CD4-positive, alpha-beta T cell treated with Interleukin-15 for 4 hours (primary cell): ENCODE measurements at places on chromosomes 11 and 22.

DNA sequence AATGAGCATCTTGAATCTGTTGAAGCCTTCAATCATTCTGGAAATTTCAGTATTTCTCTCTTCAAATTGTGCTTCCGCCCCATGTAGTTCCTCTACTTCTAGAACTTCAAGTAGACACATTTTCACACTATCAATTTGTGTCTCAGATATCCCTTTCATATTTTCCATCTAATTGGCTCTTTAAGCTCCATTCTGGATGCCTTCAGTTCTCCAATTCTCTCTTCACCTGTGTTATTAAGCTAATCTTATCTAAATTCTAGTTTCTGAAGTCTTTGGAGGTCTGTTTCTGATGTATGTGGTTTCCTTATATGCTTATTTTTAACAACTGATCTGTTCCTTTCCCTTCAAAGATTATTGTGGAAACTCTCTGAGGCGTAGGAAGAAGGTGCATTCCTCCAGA is 36.3 kb downstream of the CSTF3 start:
- no peak for DNase-seq

DNA sequence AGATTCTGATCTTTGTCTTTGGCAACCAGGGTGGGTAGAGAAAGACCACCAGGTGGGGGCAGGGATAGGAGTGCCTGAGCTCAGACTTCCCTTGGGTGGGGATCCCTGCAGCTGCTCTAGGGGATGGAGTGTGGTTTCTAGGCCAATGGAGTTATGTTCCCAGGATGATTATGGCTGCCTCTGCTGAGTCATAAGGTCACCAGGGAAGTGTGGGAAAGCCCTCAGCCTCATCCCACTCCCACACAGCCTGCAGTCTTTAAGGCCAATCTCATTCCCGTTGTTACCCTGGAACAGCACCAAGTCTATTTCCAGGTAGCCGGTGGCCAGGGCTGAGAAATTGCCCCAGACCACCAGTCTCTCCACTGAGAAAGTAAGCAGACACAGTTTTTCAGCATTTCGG is 2269.3 kb upstream of the RAG2 start:
- no peak for DNase-seq

GRCh38 chr11:27700351-27701301 is at the start of gene BDNF:
Gene BDNF (minus strand): TSS chr11:27700455. CDS start chr11:27658564, 41,891 bp downstream.
- DNase-seq: no peak

DNA sequence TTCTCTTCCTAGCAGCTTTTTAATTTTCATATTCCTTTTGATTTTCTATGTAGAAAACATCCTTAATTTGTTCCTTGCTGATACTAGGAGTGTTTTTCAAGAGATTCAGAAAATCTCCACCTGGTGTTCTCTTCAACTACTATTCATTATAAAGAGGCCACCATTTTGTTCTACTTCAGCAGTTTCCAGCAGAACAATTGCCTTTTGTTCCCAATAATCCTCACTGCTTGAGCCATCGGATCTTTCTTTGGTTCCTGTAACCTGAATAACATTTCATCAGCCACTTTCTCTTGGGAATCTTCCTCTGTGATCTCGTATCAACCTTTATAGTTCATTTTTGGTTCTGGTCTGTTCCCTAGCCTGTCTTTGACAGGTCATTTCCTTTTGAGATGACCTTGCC is 1.8 kb upstream of the OR10A5 start:
- DNase-seq: no peak

- DNase-seq: no peak
Observed at GRCh38 chr11:17747131-17747955, 12.8 kb downstream of the KCNC1 start.

DNA sequence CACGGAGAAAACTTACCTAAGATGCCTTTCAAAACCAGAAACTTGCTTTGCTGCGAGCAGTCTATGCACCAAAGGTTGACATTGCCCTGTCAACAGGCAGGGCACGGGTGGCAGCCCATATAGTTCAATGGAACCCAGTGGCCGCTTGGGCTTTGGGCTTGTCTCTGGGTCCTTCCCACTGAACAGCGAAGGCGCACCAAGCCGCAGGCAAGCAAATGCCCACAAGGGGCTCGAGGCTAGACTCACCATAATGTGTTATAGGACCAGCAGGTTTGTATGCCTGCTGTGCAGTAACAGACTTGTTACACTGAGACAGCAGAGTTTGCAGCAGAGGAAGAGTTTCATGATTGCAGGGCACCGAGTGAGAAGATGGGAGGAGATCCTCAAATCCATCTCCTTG is 20.3 kb downstream of the CLDN5 start:
- no peak for DNase-seq

DNA sequence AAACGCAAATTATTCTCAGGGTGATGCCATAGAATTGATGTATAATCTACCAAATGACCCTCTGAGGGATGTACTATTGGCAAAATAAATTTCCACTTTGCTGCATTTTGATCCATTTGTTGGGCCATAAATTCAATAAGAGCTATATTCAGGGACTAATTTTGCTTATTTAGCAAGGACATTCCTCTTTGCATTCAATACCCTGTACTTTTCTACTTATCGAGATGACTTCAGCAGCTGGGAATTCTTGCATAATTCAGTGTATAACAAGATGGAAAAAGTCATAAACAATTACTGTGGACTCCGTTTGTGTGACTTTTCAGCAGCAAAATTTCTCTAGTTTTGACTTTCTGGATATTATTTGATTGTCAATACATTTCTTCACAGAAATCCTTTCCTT is 744.7 kb upstream of the CCDC179 start:
- no peak for DNase-seq

DNA sequence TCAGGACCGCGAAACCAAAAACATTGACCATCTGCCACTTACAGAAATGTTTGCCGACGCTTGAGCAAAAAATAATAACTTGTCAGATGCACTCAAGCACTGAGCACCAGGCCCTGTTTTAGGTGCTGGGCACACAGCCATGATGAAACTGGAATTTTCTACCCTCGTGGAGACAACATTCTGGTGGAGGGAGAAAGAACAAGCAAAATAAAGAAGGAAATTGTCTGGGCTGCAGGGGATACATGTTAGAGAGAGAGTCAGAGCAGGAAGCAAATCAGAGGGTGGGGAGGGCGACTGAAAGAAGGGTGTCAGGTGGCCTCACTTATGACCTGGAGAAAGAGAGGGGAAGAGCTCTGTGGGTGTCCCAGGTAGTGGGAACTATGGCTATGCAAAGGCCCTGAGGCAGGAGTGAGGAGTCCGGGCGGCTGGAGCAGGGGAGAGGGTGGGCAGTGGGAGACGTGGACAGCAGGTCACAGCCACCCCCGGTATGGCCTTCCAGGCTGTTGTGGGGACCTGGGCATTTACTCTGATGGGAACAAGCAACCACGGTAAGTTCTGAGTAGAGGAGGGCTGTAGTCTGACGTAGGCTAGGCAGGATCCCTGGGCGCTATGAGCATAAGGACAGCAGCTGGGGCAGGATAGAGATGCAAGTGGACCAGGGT is 78.8 kb downstream of the MYEOV start:
- no peak for DNase-seq

DNA sequence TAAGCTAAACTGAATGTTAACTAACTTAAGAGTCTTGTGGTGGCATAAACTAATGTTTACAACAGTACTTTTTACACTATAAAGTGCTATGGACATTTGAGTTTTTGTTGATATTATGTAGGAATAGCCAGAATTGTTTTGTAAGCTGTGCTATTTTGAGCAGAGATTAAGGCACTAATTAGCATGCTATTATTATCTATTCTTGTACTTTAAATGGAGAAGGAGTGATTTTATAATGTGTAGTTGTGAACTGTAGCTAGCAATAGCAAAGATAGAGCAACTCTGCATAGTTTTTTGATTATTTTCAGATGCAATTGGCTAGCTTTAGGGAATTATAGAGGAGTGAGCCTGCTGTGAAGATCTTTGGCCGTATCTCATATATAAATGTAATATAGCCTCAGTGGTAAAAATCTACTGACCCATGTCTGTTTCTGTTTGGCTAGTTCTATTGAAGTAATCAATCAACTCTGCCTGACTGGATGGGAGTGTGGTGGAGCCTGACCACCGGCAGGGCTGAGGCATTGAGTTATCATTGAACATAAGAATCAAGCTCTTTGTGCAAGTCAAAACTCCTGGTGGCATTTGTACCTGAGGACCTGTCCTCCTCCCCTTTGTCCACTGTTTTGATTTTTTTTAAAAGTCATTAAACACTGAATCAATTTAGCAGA is 34.3 kb downstream of the NCAM1 start:
- DNase-seq: no peak

GRCh38 chr22:45098056-45098455 is 65.7 kb upstream of the NUP50 start:
- DNase-seq: no peak

DNA sequence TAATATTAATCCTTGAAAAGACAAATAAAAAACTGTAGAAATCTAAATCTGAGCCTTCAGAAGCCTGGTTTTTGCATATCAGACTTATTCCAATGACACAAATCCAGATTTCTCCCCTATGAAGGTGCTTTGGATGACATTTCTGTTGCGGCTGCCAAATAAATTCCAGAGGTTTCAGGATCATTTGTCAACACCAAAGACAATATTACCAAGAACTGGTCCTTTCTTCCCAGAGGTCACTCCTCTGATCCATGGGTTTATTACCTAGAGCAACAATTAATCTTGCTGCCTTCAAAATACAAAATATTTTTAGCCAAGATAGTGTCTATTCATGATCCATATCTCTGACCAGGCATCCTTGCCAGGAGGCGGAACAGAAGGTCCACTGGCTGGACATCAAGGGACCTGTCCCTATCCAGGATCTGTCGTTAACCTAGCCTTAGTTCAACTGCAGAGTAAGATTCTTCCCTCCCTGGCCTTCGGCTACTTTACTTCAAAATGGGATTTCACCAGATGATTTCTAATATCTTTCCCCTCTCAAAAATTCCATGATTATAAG is 4.9 kb downstream of the CADM1 start:
- DNase-seq: no peak

DNA sequence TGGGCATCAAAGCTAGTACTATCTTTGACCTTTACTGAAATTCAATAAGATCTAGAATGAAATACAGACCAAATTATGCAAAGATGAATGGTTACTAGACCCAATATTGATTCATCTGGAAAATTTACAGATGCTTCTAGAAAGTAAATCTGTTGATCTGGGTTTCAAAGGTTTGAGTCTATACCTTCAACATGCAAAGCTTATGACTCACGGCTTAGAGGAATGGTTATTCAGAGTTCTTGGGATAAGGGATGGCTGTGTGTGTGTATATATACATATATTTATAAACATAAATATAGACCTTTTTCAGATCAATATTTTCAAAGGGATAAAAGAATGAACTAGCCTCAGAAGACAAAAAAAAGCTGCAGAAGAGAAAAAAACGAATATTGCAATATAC is 1.3 kb downstream of the SPTY2D1 start:
- DNase-seq: peak; percentile 17

- DNase-seq: no peak
Observed at GRCh38 chr11:33016654-33017053, 976 bp downstream of the DEPDC7 start.

DNA sequence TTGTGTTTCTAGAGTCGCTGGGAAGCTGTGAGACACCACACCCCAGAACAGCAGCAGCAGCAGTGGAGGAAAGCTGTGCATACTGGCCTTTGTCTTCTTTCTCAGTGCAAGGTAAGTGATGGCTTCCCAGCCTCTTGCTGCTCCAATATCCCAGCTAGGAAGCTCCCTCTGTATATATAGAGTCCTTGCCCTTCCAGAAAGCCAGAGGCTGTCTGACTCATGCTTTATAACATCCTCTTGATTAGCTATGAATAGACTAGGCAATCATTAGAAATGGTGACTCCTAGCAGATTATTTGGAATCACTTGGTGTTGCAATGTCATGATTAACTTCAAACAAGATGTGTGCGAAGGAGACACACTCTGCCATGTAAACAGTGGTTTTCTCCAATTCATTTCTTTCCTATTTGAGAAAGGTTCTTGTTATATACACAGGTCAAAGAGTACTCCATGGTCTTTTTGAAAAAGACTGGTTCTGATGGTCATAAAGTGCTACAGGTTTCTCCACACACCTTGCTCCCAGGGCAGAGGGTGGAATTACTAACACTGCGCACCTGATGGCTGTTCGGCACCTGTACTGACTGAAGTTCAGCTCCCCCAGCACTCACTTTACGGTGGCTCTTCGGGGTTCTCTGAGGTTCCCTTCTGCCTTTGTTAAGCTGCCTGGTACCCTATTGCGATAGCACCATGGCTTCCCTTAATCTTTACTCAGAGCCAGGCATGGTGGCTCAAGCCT is at the start of gene MMP1:
Gene MMP1 (minus strand): TSS at position 149 of the 735 bp plus-strand sequence. CDS start 68 bp downstream, at position 81.
- DNase-seq: no peak
